ENCODE measurements at places on chromosomes 13 and 19.

DNA sequence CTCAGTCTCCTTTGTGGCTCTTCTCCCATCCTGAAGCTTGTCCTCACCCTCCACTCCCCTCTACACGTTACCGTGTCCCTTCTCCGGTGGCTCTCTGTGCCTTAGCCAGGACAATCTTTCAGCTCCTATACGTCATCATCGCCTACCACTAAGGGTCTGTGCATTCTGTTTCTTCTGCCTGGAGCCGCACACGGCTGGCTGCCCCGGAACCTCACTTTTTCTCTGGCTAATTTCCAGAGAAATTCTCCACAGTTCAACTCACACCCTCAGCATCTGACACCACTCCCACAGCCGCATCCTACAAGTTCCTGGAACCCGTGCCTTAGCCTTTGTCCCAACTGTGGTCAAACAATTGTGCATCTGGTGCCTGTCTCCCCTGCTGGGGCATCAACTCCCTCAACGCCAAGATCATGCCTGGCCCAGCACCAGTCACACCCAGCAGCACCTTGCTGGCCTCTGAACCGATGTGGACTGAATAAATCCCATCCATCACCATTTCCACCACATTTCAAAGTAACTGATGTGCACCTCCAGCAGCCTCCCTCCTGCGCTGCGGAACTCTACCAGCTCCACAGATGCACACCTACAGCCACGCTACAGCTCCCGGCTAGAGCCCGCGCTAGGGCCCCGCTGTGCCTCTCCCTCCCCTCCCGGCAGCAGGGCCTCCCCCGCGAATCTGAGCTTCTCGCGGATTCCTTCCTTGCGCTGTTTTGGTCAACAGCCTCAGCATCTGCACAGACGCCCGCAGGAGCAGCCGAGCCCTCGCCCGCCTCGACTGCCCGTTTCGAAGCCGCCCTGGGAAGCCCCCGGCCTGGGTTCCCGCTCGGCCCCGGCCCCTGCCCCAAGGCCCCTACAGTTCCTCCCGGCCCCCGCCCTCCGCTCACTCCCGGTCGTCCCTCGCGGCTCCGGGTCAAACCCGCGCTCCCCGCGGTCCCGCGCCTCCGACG is 689 bp downstream of the DCUN1D2 start:
- peak; percentile 64 for DNase-seq

DNA sequence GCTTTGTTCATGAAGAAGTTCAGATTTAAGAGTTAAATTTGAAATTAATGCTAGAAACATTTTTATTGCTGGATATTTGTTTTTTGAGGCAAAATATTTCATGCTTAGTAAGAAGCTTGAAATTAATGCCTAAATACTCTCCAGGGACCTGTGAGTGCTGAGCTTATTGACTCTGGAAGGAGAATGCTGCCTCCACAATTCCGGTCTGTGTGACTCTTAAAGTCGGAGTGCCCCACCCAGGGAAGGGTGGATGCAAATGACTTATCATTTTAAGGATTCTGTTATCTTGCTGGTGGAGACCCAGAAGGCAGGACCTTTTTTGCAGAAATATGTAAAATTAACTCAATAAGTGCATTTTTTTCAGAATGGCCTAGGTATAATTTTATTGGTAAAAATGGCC is 143.8 kb upstream of the RXFP2 start:
- DNase-seq: no peak

DNA sequence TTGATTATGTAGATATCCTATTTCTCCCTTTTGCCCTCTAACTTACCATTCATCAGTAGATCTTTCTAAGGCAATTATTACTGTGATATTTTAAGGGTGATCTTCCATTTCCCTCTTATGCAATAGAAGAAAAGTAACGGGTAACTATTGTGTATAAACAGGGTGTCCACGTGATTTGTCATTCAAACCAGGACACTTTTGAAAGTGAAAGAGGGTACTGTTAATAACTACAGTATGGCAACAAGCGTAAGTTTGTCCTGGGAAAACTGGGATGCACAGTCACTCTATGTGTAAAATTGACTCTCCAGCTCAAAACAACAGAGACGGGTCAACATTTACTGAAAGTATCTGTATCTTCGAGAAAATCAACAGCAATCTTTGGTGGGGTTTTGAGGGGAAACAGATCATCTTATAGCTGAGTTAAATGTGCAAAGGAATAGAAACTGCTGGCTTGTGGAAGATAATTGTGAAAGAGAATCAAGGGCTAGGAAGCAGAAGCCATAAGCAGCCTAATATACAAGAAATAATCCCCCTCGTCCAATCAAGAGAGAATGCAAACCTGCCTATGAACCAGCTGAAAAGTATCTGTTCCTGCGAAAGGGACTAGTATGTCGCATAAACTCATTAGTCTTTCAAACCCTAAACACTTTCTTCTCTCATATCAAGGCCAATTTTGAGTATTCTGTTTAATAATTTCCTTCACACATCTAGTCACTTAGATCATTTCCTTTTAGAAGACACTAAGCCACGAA is 126.7 kb downstream of the FOXO1 start:
- DNase-seq: no peak

DNA sequence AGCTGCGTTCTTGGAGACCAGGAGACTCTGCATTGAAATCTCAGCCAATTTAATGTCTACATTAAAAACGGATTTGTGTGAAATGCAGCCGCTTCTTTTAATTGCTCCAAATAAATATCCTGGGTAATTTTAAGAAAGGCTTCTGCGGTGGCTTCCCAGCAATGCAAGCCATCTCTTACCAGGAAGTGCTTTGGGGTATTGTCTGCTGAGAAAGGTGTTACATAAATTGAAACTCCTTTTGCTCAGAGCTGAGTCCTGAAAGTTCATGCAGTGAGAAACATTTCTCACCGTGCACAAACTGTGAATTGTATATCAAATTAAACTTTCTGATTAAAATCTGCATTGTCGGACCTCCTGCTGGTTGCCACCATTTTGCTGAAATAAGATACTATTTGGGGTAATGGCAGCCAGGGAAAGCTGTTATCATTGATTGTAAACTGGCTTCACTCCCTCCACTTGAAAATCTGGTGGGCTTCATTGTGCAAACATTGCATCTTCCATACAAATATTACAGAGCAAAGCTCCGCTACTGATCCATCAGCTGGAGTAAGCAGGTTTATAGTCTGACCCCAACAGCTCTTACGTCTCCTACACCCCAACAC is 59.5 kb downstream of the ZIC5 start:
- no peak for DNase-seq

DNA sequence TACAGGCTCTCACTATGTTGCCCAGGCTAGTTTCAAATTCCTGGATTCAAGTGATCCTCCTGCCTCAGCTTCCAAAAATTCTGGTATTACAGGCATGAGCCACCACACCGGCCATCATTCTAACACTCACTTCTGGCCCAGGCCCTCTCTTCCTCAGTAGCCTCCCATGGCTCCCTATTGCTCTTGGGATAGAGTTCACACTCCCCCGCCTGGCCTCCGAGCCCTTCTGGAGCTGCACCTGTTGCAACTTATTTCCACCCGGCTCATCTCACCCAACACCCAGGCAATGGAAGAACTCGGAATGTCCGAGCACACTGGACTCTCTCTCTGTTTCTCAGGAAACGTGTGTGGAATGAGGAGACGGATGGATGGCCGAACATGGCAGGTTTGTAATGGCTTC is 9.0 kb upstream of the SBK3 start:
- DNase-seq: no peak

DNA sequence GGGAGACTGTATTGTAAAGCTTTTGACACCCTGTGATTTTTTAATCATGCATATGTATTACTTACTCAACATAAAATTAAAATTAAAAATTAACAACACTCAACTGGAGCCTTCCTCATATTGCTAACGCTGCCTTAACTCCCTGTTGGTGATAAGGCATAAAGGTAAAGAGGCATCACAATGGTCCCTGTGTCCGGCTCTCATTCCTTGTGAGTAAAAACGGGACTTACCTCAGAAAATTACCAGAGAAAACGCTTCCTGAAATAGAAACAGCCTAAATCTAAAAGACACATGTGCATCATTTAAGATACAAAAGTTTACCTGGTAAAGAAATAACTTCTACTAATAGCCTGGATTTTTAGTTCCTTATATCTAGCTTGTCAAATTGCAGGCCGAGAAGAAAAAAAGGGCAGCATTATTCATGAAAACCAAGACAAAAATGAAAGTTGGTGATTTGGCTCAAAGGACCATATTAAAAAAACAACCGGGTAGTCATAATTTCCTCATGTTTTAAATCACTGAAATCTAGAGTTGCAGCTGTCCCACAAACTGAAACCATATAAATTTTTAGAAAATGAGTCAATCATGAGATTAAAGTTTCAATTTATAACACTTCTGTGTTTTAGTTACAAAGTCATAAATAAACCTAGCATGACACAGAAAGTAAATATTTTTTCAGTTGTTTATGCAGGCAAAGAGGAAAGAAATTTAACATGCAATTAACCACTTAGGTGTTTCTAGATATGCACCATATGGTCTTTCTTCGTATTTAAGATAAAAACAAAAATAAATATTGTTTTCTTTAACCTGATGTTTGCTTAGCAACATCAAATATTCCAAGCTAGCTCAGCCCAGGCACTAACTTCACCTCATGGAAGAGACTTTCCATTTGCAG is 94.7 kb downstream of the MIPEP start:
- no peak for DNase-seq

DNA sequence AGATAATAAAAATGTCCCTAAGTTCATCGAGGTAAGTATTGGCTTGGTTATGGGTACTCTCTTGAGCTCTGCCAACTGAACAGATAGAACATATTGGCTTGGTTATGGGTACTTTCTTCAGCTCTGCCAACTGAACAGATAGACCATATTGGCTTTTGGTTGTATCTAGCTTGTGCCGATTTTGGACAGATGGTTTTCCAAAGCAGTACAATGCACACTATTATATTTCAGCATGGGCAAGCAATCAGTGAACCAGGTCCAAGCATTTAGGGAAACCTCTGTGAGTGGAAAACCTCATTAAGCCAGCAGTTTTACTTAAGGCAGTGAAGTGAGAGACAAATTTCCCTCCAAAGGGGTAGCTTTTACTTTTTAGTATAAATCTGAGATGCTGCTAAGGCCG is 1440.5 kb upstream of the SPRY2 start:
- DNase-seq: no peak

GRCh38 chr13:79846386-79846785 is 365.4 kb downstream of the NDFIP2 start:
- DNase-seq: no peak

GRCh38 chr13:50352720-50353480 is 337.7 kb downstream of the KCNRG start:
- DNase-seq: no peak

GRCh38 chr13:37375724-37376123 is 222.8 kb downstream of the POSTN start:
- no peak for DNase-seq

DNA sequence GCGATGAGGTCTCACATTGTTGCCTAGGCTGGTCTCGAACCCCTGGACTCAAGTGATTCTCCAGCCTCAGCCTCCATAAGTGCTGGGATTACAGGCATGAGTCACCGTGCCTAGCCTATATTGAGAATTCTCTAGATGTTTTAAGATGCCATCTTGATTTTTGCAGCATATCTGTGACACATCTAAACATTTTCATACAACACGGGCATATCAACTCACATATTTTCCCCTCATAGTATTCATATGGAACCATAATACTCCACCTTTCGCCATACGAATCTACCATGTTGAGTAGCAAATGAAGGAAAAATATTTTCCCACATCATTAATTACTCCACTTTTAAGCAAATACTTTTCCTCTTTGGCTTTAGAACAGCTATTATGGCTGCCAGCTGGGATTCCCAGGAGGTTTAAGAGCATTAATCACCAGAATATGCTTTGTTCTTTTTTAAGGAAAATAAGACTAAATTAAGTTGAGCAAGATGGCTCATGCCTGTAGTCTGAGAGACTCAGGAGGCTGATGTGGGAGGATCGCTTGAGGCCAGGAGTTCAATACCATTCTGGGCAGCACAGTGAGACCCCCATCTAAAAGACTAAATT is 56.9 kb upstream of the GTF2F2 start:
- DNase-seq: no peak

DNA sequence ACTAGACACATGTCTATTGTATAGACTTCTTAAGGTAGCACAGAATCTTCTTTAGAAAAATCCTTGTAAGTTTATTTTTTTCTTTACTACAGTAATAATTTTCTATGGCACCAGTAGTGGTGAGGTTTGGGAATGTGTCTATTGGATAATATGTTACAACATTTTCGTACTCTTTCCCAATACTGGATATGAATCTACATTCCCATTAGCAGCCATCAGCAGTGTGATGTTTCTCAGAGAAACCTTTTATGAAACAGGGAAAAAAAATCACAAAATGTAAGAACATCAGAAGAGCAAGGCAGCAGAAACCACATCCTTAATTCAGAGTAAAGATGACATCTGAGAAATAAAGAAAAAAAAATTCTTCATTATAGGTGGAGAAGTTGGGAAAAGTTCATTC is 83.3 kb downstream of the POSTN start:
- no peak for DNase-seq

GRCh38 chr13:77868717-77869116 is 49.9 kb downstream of the EDNRB start:
- DNase-seq: no peak

GRCh38 chr13:110309661-110310524 is 2.8 kb downstream of the COL4A2 start:
- DNase-seq: no peak

- DNase-seq: no peak
Observed at GRCh38 chr13:99988529-99989275, 7.1 kb downstream of the ZIC2 start.

- DNase-seq: no peak
Observed at GRCh38 chr19:8503510-8503909, 1.1 kb upstream of the PRAM1 start.

DNA sequence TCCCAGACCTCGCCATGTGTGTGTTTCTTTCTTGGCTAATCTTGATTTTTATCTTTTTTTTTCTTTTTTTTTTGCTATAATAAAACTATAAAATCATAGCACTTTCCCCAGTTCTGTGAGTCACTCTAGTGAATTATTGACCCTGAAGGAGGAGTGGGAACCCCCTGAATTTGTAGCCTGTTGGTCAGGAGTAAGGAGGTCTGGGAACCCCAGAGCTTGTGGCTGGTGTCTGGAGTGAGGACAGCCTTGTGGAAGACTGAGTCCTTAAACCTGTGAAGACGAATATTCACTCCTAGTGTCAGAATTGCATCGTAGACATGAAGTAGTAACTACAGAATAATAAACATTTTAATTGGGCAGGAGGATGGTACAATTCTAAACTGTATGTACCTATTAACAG is 7.4 kb downstream of the EID2B start:
- DNase-seq: no peak

GRCh38 chr13:109897988-109898624 is 111.7 kb upstream of the IRS2 start:
- no peak for DNase-seq

All from substantia nigra (tissue), 51 donors.